ENCODE measurements at places on chromosomes 12 and 14.
A peak's percentile ranks its signal among the peaks of the same experiment; 100 is the strongest.

GRCh38 chr12:122022393-122023338 is 982 bp downstream of the BCL7A start:
- peak; percentile 14 for ATAC-seq

- no peak for ATAC-seq
Observed at GRCh38 chr14:39367387-39367751, 64.9 kb downstream of the FBXO33 start.

- no peak for ATAC-seq
Observed at GRCh38 chr14:27049701-27050100, 451.9 kb upstream of the NOVA1 start.

DNA sequence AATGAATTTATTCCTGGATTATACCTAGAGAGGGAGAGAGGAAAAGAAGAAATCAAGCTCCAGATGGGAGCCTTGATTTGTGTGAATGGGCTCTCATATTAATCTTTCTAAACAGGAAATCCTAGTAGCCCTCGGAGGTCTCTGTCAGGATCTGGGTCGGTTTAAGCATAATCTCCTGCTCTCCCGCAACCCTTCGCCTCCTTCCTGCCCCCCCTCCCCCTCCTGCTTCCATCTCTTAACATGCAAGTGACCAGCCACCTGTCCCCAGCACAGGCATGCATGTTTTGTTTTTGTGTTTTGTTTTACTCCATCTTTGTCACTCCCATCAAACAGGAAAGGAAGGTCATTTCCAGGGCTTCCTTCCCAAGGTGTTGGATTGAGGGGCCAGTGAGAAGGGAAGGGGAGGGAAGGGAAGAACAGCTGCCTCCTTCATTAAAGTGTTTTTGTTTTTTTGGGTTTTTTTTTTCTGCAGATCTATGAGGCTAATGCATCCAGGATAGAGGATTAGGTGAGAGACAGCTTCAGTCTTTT is 4.8 kb upstream of the KCNA5 start:
- ATAC-seq, result no peak

DNA sequence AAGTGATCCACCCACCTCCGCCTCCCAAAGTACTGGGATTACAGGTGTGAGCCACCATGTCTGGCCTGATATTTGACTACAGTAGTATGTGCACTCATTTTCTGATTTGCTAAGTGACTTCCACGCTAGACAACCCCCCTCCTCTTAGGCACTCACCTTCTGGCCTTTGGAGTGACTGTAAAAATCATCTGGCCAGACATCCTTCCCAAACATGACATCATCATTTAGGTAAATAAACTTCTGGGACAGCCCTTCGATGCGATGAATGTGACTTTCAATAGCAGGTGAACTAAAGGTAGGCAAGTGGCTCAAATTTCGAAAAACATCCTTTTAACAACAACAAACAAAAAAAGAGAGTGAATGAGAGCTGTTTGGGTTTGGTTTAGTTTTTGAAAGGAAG is 30.6 kb upstream of the SYCP3 start:
- ATAC-seq, result no peak

GRCh38 chr12:131723532-131723931 is 12.6 kb downstream of the SFSWAP start:
- no peak for ATAC-seq

DNA sequence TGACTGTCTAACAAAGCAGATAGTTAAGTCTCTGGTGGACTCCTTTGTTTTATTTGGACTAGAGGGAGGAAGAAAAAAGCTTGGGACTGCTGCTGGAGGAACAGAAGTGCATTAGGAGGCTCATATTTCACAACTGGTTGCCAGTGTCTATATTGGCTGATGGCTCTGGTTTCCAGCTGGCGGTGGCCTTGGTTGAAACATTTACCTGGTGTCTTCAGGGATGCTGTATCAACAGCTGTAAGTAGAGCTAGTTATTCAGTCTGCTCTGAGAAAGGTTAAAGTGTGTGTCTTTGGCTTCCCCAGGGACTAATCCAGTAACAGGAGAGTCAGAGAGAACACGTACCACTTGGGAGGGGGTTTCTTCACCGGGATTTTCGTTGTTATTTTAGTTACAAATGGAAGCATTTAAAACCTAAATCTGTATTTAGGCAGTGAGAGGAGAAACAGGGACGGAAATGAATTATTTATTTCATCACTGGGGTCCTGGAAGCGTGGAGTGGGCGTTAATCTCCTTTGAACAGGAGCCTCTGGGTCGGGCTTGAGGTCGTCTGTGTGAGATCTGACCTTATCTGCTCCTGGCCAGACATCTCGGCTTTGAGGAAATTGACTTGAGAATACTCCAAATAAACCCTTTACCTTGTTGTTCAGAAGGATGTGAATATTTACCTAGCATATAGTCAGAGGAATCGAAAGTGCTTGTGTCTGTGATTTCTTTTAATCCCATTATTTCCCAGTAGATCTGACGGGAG is 149.9 kb downstream of the NRXN3 start:
- peak; percentile 69 for ATAC-seq

DNA sequence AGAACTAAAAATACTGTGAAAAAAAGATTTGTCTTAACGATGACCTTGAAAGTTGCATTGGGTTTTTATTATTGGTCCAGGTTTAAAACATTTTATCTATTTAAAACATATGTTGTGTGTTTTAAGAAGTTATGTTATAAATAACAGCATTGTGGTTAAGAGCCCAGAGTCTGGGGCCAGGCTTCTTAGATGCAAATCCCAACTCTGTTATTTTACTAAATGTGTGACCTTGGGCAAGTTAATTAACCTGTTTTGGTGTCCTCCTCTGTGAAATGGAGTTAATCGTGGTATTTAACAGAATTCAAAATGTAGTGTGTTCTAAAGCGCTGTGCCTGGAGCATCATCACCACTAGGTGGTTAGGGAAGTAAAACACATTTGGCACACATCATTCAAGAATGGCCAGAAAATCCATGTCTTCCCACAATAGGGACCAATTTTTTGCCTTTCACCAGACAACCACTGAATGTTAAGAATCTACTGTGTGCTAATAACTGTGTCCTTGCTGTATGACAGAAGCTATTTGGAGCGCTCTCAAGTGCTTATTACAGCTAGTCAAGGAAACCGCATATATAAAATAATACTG is 133.3 kb downstream of the MON2 start:
- ATAC-seq, result no peak

GRCh38 chr14:98957211-98958047 is 314.6 kb downstream of the BCL11B start:
- no peak for ATAC-seq

DNA sequence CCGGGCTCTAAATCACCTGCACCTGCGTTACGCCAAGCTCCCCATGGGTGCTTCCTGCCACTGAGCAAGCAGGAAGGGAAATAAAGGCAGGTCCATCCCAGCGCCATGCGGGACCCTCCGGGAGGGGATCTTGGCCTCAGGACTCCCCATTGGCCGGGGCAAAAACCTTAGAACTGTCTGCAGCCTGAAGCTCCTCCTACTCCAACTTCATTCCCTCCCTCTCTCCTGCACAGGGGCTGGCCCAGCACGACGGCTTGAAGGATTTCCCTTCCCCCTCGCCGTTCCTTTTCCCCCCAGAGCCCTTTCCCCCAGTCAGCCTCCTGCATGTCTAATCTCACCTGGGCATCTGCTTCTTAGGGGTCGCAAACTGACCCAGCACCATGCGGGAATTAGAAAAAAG is 137.2 kb upstream of the NCOR2 start:
- ATAC-seq, result no peak

GRCh38 chr14:98018628-98019027 is 1221.4 kb downstream of the VRK1 start:
- no peak for ATAC-seq

DNA sequence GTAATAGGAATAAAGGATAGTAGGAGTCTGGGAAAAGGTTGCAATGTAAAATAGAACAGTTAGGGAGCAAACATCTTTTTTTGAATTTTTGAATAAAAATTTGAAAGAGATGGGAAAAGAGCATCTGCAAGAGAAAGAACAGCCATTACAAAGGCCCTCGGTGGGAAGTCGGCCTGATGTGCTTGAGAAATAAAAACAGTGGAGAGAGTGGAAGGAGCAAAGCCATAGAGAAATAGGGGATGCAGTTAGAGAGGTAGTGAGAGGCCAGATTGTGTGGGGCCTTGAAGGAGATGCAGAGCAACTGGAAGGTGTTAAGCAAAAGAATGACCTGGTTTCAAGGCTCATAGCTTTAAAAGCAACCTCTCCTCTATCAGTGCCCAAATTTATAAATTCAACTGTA is 409.8 kb downstream of the RERGL start:
- no peak for ATAC-seq

DNA sequence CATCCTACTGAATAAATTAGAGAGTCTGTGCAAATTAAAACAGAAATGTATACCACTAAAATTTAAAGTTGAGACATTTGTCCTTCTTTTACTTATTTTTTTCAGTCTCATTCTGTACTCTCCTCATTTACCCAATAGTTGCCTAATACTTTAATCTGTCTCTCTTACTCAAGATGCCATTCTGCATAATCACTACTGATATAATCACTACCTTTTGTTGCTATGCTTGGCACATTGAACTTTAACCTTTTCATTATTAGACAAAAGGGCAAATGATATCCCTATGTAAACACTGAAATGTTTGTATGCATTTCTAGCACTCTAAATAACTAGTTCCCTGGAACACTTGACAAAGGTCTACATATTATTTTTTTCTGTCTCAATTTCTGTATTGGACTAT is 1108.3 kb upstream of the FLRT2 start:
- ATAC-seq, result no peak

GRCh38 chr14:30648471-30648870 is 26.4 kb downstream of the SCFD1 start:
- no peak for ATAC-seq

GRCh38 chr14:77084985-77085384 is 13.1 kb upstream of the CIPC start:
- ATAC-seq, result no peak

- no peak for ATAC-seq
Observed at GRCh38 chr14:104085032-104085888, at the start of gene ASPG. TSS of gene ASPG (plus strand) at chr14:104085700. CDS start at chr14:104085771, 71 bp downstream.

DNA sequence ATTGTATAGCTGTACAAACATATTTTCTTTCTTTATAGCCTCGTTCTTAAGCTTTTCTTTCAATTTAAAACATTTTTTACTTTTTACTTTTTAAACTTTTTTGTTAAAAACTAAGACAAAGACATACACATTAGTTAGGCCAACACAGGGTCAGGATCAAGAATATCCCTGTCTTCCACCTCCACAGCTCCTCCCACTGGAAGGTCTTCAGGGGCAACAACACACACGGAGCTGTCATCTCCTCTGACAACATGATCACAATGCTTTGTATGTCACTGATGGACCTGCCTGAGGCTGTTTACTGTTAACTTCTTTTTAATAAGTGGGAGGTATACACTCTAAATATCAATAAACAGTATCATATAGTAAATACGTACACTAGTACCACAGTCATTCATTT is 191.3 kb downstream of the SYT10 start:
- ATAC-seq, result no peak

DNA sequence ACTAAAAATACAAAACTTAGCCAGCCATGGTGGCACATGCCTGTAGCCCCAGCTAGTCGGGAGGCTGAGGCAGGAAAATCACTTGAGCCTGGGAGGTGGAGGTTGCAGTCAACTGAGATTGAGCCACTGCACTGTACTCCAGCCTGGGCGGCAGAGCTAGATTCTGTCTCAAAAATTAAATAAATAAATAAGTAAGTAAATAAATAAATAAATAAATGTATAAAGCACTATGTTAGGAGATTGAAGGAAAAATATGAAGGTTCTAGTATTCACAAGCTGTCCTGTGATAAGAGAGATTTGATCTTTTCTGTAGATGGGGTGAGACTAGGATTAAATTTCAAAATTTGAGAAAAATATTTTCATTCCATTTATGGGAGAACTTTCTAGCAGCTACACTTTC is 5.7 kb downstream of the DNAJC22 start:
- no peak for ATAC-seq

- ATAC-seq, result no peak
Observed at GRCh38 chr12:52913431-52913821, 8.6 kb upstream of the KRT8 start.

Data from motor neuron (in vitro differentiated cells).